Prostate gland (tissue), 2 donors: ENCODE measurements at places on chromosomes 4 and X.
A peak's percentile ranks its signal among the peaks of the same experiment; 100 is the strongest.

DNA sequence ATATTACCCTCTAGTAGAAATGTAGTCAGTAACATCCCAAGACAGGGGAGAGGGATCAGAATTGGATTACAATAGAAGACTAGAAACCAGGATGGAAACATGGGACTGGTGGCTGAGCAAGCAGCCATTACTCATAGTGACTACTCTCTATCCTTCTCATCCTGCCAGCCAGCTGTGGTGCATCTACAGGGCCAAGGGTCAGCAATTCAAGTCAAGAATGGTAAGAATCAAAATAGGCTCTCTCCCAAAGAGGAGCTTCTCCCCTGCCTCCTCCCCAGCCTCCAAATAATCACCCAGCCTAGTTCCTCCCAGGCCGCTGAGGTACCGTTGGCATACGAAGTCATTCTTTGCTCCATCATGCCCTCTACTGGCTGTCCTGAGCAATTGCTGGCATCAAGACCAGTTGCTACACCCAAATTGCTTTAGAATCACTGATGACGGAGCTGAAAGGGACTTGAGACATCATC lies 19.4 kb downstream of the AWAT2 start:
- DNase-seq, result peak; percentile 8

DNA sequence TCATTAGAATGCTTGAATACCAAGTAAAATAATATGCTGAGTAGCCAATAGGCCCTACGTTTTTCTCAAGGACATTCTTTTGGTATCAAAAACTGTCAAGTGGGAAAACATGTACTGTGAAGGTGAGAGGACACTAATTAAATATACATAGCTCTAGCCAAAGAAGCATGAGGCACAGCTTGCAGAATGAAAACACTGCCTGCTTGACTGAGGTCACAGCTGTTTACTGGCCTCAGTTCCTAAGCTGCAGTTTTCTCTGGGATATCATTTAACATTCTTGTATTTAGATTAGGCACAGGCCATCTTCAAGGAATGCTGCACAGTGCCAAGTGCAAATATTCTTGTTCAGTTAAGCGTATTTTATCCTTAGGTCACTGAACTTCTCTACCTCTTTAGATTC lies 78.6 kb downstream of the NAP1L3 start:
- DNase-seq, result no peak

DNA sequence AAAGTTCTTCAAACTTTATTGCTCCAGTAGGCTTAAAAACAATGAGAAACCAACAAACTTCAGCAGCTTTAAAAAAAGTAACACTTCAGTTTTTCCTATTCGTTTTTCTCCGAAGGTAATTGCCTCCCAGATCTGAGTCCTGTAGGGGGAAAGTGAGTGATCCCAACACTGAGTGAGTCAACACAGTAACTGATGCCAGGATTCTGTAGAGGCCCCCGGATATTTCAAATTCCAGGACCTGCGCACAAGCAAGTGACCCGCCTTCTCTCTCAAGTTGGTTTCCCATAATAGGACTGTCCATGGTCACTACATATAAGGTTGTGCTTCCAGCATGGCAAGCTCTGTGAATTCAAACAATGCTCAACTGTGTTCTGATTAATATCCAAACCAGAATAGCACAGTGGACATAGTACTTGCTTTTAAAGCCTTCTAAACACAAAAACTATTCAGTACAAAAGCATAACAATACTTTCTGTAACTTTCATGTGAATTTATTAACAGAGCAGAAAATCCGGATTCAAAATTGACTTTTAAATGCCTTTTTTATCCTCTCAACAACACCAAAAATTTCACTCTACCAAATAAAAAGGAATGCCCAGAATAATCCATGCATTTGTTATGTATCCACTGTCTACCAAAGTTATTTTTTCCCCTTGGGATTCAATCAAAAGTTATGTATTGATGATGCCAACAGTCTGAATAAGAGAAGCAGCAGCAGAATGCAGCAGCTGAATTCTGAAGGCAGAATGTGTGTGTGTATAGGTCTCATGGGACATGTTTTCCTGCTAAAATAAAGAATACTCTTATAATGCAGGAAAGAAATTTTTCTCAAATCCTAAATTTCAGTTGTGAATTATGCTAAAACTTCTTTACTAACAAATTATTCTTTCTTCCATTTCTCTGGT lies at the start of gene DMD:
Gene DMD, minus strand, starts transcription at position 194 of the 905 bp plus-strand sequence. CDS start 237 bp downstream, outside the sequence.
- DNase-seq, result peak; percentile 3

DNA sequence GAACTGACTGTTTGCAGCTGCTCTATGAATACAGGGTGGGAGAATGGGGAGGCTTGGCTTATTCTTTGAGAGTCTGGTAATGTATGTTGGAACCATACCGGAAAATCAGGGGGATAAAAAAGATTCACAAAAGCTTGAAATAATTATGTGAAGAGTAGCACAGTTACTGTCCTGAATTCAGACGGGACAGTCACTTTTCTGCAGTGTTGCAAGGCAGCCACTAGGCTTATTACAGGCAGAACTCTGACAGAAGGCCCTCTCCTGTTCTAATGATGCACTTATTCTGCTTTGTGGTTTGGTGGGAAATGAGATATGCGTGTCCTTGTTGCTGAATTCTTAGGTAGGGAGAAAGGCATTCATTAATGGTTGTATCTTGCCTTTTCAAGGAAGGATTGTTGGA lies 37.2 kb downstream of the GUCY1B1 start:
- DNase-seq, result no peak

GRCh38 chr4:896216-896615 lies 35.9 kb downstream of the GAK start:
- DNase-seq, result no peak

DNA sequence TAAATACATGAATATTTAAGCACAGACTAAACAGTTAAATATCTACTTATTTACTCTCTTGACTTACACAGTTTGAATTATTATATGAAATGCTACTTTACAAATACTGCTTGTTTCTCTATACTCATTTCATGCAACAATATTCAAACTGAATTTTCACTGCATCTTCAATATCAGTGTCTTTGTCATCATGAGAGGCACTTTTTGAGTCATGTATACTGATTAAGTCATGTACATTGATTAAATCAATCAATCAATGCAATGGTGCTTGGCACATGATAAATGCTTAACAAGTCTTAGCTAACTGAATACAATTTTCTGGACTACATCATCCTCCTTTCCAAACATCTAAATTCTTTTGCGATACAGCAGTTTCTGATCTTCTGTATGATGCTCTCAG lies 67.1 kb downstream of the CHM start:
- no peak for DNase-seq

DNA sequence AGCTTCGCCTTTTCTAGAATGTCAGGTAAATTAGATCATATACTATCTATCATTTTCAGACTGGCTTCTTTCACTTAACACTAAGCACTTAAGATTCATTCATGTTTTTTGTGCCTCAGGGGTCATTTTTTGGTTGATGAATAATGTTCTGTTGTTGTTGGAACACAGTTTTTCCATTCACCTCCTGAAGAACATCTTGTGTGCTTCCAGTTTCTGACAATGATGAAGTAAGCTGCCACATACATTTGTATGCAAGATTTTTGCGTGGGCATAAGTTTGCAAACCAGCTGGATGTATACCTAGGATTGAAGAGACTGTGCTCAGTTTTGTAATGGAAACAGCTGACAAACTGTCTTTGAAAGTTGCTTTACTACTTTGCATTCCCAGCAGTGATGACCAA lies 37.6 kb downstream of the MAGEA9 start:
- no peak for DNase-seq

- DNase-seq, result no peak
Measured at GRCh38 chr4:174120446-174121295, 162.8 kb downstream of the FBXO8 start.

DNA sequence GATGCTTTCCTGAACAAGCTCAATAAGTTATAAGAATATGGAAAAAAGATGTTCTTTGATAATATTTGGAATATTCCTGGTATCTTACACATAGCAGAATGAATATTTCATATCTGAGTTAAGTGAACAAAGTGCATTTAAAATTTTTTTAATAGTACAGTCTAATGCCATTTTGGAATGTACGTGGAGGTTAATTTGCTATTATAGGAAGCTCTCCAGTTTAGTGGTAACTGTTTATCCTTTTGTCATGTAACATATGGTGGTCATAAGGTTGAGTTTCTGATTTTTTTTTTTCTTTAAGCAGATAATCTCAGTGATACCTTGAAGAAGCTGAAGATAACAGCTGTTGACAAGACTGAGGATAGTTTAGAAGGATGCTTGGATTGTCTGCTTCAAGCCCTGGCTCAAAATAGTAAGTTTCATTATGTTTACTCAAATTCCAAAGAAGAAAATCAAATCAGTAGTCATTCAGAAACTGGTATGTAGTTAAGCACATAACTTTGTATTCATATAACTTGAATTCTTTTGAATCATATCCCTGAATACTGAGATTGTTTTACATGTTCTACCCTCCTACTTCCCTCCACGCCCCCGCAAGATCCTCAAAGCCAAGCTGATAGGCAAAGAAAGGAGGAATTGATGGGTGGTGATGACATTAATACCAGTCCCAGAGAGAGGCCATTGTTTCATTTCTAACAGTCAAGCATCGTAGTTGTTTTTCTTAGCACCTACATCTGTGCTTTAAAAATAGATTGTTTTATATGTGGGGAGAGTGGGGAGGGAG lies 32.1 kb downstream of the RAP1GDS1 start:
- no peak for DNase-seq

DNA sequence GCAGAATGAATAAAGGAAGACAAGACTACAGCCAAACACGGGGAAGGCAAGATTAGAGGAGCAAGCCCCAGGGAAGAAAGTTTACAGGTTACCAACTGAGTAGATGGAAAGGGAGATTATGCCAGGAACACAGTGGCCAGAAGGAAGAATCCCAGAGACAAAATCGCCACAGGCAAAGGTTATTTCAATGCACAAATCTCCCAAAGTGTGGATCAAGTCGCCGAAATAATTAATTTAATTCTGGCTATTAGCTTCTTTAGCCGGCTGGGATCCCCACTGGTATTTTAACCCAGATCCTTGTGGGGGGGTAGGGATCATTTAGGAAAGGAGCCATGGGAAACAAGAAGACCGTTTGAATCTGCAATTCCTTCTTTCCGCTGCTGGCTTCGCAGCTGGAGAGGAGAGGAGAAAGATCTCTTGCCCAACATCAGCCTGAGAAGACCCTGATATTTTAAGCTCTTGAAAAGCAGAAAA lies 171.0 kb downstream of the DHX15 start:
- DNase-seq, result no peak

- DNase-seq, result no peak
Measured at GRCh38 chr4:87985097-87985886, 9.8 kb downstream of the SPP1 start.

- no peak for DNase-seq
Measured at GRCh38 chrX:25337841-25338240, 322.1 kb upstream of the ARX start.

- no peak for DNase-seq
Measured at GRCh38 chrX:15576019-15576418, 24.7 kb downstream of the ACE2 start.

DNA sequence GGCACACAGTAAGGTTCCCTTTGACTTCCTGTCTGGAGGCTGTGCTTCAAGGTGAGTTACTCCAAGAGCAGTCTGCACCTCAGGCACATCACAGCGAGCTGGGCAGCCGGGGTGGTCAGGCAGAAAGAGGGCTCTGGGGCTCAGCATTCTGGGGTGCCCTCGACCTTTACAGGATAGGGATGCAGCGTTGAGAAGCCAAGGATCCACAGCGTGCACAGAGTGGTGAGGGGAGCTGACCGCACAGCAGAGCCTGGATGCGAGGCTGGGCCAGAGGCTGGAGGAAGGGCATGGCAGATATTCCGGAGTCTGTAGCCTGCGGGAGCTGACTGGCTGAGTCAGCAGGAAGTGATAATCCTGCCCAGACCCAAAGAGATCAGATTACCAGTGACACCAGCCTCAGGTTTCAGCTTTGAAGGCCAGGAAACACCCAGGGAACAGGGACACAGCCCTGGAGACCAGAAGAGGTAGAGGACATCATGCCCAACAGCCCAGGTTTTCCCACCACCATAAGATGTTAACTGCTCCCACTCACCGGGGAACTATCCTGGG lies 38.4 kb upstream of the PDLIM3 start:
- DNase-seq, result no peak

- no peak for DNase-seq
Measured at GRCh38 chr4:128768373-128768996, 41.0 kb upstream of the JADE1 start.

DNA sequence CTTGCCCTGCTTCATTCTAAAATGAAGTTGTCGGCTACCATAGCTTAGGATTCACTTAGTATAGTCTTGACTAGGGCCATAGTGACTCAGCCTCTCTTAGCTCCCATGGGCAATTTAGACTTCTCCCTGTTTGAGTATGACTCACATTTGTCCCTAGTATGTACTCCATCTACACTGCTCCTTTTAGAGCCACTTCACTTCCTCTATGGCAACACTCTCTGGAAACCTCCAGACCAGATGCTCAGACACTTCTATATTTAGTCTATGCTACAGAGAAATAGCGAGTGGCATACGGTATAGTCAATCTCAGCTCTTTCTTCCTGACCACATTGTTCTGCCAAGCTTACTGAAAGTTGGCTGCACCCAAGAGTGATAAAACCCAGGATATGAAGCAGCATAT lies 11.2 kb downstream of the MEPE start:
- no peak for DNase-seq

DNA sequence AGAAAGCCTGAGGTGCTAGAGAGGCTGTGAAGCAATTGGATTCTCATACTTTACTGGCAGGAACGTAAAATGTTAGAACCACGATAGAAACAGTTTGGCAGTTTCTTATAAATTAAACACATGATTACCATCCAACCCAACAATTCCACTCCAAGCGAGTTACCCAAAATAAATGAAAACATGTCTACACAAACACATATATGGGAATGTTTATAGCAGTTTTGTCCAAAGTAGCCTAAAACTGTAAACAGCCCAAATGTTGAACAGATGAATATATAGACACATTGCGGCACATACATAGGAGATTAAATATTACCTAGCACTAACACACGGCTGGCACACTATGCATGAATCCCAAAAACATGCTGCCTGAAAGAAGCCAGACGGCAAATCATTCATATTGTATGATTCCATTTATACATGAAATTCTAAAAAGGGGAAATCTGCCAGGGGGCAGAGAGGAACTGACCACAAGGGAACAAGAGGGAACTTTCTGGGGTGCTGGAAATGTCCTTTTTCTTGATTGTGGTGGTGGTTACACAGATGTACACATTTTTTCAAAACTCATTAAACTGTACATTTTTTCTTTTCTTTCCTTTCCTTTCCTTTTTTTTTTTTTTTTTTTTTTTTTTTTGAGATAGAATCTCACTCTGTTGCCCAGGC lies 50.4 kb upstream of the SLC25A4 start:
- DNase-seq, result no peak

- DNase-seq, result no peak
Measured at GRCh38 chr4:7610022-7610670, 175.4 kb upstream of the PSAPL1 start.

DNA sequence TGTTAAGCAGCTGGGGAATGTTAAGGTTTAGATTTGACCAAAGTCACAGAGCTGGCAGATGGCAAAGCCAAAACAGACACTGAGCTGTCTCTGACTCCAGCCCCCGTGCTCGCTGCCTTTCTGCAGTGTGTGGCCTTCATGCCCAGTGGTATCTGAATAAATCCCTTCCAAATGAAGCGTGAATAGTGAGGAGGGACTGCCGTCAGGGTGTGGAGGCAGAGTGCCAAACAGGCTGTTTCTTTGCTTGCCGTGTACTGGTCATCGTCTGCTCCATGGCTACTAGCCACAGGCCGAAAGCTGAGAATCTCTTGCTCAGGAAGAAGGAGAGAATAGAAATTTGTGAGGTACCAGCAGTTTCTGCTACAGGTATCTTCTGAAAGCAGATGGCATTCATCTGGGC lies 19.7 kb downstream of the PRIMPOL start:
- no peak for DNase-seq

GRCh38 chr4:126489826-126490463 lies 1142.8 kb upstream of the INTU start:
- no peak for DNase-seq

- DNase-seq, result no peak
Measured at GRCh38 chr4:40317916-40318658, 17.0 kb upstream of the CHRNA9 start.
